Brain microvascular endothelial cell (primary cell): ENCODE measurements at places on chromosomes 16 and 17.

GRCh38 chr17:57518587-57519581, 226.2 kb downstream of the CCDC182 start:
- DNase-seq: peak; percentile 37

DNA sequence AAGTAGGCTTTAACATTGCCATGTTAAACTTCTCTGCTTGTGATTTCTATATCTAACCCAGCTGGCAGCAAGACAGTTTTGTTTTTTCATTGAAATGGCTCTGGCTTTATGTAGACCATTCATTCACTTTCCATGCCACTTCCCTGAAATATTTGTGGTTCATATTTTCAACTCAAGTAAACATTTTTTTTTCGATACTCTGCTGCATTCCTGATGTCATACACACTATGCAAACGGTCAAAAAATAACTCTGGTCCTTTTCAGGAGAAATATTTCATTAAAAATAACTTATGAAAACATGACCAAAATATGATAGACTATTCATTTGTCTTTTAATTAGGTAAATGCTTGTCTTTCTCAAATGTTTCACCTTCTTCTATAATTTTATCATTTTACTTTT, 116.3 kb downstream of the USP22 start:
- peak; percentile 34 for DNase-seq

DNA sequence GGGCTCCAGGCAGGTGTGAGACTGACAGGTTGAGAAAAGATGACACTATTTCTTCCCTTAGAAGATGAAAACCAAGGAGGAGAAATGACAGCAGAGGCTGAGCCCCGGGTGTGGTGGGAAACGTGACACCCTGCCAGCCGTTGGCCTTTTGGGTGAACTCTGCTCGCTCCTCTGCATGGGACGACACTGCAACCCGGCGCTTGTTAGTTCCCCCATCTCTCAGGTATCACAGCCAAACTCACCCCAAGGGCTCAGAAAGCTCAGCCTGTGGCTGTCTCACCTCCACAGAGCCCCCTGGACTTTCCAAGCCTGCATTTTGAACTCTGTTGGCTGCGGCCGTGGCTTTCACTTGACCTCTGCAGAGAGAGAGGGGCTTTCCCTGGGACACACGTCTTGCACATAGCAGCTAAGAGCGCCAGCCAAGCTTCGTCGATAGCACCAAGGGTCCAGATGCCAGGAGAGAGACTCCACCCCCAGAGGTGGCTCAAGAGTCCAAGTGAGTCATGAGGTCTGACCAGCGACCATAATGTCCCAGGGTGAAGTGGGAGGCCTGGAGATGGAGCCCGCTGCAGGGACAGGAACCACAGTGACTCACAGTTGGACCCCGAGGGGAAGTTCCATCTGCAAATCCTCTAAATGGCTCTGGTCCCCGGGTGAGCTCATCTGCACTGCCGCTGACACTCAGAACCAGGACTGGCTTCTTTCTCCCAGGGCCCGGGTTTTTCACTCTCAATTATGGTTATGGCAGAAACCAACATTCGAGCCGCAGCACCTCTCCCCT, 301.9 kb downstream of the SOX9 start:
- peak; percentile 91 for DNase-seq

GRCh38 chr16:69031877-69032301, 73.6 kb upstream of the HAS3 start:
- DNase-seq: no peak

- DNase-seq: no peak
Measured at GRCh38 chr17:68701046-68701445, 99.9 kb upstream of the FAM20A start.
